Inflammatory macrophage (primary cell): ENCODE measurements at places on chromosomes 6 and 20.
A peak's percentile ranks its signal among the peaks of the same experiment; 100 is the strongest.

DNA sequence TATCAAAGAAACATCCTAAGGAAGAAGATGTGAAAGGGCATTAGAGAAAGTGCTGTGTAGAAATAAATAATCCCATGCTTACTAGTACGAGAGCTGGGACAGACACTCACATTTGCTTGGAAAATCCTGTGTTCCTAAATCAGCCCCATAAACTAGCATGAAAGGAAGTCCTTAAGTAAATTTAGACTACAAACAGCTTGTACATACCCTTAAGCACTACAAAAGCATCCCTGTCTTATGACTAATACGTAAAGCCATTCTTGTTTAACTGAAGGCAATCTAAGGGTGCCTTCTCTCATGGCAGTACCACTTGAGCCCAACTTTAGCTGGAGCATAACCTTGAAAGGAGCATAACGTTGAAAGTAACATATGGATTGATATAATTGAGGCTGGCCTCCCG is 15.4 kb upstream of the FOXQ1 start:
- no peak for DNase-seq

GRCh38 chr6:90131125-90131524 is 165.5 kb downstream of the BACH2 start:
- no peak for DNase-seq

GRCh38 chr20:45872626-45873025 is 8.4 kb upstream of the ZSWIM1 start:
- no peak for DNase-seq

DNA sequence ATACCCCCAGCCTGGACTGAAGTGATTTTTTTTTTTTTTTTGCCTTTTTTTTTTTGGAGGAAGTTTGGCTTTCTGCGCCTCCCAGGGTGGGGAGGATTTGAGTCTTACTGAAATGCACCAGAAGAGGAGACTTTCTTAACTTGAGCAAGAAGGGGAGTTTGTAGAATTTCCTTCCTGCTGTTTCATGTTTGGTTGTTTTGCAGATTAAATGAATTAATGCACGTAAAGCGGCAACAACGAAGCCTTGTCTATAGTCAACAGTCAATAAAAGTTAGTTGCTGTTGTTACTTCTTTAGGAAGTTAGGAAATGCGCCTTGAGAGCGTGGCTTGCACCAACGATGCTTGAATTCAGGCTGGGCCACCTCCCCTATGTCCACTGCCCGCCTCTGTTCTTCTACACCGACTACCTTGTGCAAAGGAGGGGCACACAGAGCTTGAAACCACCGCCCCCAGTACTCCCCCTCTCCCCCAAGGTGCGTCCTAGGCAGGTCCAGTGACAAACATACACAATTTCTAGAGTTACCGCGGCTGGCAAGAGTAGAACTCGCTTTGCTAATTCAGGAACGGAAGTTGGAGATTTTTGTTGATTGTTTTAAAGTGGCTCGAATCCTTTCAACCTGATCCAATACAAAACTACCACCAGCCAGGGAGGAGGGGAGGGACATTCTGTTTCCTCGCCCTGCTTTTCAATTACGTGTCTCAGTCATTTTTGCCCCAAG is 830 bp upstream of the CYP24A1 start:
- DNase-seq = no peak

GRCh38 chr20:58141971-58142842 is 86.2 kb downstream of the ANKRD60 start:
- DNase-seq = no peak

- no peak for DNase-seq
Observed at GRCh38 chr6:11217360-11218101, 14.9 kb downstream of the NEDD9 start.

- DNase-seq = peak; percentile 44
Observed at GRCh38 chr6:46704562-46704961, 16.9 kb downstream of the TDRD6 start.

DNA sequence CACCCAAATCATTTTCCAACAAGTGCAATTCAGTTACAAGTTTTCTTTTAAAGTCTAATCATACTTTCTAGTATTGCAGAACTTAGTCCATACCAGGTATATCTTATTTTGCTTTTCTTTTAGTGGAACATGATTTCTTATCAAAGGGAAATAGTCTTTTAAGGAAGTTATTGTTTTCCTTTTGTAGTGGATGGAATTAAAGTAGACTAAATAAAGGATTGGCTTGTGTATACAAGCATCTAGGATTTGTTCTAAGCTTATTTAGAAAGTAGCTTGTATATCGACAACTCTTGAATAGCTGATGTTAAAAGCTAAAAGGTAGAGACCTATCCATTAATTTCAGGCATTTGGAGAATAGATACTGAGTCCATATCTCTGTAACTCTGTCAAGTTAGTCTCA is 14.8 kb downstream of the DCBLD1 start:
- no peak for DNase-seq

DNA sequence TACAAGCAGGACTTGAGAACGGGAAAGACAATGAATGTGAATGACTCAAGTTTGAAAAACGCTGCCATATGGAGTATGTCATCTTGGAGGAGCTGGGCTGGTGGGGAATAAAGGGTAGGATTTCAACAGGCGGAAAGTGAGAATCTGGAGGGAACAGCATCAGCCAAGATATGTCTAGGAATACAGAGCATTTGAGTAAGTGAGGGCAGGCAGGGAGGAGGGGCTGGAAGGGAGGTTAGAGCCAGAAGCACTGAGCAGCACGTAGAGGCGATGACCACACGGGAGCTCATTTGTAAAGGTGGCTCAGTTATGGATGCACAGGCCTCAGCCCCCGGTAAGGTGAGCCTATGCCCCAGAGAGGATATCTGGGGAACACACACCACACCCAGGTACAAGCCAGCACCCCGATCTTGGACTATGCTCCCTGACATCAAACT is 115.1 kb downstream of the ZMYND8 start:
- no peak for DNase-seq

- DNase-seq = peak; percentile 74
Observed at GRCh38 chr6:108541843-108542759, 18.6 kb upstream of the FOXO3 start.

GRCh38 chr6:158938811-158939254 is 61.2 kb downstream of the RSPH3 start:
- peak; percentile 17 for DNase-seq

GRCh38 chr20:64220420-64220819 is 35.1 kb upstream of the PCMTD2 start:
- no peak for DNase-seq

- DNase-seq = no peak
Observed at GRCh38 chr6:27190126-27190525, 57.4 kb upstream of the PRSS16 start.

GRCh38 chr6:7246401-7247178 is 66.4 kb downstream of the SSR1 start:
- no peak for DNase-seq

- no peak for DNase-seq
Observed at GRCh38 chr20:6164421-6165341, 41.9 kb upstream of the FERMT1 start.

- no peak for DNase-seq
Observed at GRCh38 chr6:163971841-163972838, 557.6 kb downstream of the QKI start.

- no peak for DNase-seq
Observed at GRCh38 chr6:75932067-75932466, 140.4 kb downstream of the IMPG1 start.

DNA sequence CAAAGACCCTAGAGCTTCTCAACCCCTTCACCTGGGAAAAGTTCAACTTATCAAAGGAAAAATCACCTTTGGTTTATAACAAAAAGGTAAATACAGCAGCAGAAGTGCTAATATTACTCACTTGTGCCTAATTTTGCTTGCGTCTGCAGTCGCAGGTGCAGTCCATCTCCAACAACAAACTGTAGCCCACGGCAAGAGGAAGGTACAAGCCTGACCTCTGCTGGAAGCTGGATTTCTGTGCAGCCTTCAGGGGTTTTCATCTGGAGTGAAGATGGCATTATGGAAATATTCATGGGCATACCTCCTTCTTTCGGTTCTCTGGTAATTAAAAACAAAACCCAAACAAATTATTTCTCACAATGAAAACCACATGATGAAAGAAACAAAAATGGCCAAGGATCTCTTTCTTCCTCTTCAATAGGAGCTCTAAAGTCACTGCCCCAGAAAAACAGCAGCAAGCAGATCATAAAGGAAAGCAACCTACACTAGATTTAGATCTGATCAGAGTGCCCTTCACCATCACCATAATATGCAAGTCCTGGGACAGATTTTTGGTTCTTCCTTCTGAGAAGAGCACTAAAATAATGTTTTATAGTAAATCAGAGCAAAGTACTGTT is 7.8 kb downstream of the UBE3D start:
- DNase-seq = no peak

- DNase-seq = peak; percentile 76
Observed at GRCh38 chr20:4802527-4802926, 80.8 kb downstream of the PRND start.

DNA sequence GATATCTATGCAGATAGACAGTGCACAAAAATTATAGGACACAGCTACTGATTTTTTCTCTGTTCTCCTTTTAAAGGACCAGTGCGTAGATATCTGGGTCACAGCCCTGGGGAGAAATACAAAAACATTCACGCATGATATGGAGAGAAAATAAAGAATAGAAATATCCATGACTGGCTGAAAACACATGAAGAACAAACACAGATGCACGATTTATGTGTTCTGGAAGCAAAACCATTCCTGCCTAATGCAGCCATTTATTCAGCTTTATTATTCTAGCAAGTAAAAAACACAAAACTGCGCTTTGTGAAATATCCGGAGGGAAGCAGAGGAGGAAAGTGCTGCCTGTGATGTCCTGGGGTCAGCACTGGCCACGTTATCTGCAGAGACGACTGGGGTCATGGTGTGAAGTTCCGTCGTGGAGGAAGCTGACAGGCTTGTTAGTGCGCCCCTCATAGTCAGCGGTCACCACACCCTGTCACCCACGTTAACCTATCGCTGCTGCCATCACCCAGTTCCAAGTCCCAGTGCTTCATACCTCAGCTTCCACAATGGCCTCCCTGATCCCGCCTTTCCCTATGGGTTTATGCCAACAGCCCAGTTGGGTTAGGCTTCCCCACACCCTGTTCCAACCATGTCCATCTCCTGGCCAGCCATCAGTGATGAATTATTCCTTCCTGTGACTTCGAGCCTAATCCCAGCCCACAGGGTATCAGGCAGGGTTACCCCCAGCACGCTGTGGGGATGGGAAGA is 86.6 kb upstream of the RPS6KA2 start:
- no peak for DNase-seq

DNA sequence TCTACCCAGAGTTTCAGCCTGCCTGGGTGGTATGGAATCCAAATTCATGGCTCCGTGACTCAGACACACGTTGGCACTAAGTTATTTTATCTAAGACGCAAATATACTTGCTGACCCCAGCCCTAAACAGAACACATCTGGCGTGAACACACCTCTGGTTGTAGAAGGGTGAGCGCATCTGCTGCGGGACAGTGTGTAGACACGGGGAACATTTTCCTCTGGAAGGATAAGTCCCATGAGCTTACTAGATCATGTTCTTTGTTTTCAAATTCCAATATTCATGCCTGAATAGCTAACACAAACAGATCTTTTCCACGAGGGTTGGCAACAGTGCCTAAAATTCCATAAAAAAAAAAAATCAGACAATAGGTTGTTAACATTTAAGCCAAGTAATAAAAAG is 87.8 kb downstream of the TMEM170B start:
- no peak for DNase-seq

DNA sequence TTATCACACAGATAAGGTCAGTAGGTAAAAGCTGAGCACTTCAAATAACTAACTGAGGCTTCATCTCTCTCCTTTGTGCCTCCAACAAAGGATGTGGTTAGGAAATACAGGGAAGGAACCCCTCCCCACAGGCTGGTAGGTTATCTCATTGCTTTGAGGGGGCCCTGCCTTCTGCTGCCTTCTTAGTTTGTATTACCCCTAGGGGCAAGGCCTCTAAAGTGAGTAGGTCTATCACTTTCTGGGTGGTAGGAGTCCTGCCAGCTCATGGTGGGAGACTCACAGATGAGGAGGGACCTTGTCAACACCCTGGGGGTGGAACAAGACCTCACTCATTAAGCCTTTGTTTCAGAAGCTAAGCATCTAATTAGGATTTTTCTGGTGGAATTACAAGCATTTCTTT is 34.6 kb downstream of the EDN1 start:
- DNase-seq = no peak

GRCh38 chr6:170415318-170415717 is 108.8 kb downstream of the FAM120B start:
- DNase-seq = no peak

DNA sequence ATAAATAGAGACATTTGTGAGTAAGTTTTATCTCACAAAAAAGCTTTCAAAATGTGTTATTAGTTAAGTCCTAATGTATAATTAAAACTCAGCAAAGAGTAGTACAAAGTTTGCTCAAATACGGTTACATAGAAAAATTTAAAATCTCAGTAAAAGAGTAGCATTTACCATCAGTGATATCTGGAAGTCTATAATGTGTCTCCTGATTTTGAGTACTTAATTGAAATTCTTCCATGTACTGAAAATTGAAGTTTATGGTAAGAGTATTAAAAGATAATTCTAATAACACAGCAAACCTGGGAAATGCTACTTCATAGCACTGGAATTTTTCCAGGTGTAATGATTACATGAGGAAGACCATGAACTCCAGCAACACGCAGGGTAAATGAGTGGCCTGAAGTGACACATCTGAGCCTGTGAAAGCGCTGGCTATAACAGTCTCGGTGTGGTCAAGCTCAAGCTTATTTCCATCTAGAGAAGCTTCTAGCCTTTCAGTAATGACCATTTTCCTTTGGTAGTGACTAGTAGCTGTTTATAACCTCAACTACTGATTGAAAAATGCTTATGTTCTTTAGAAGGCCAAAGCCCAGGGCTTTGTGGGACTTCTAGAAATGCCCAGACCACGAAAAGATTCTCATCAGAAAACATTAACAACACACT is 203.2 kb downstream of the ISM1 start:
- DNase-seq = no peak

DNA sequence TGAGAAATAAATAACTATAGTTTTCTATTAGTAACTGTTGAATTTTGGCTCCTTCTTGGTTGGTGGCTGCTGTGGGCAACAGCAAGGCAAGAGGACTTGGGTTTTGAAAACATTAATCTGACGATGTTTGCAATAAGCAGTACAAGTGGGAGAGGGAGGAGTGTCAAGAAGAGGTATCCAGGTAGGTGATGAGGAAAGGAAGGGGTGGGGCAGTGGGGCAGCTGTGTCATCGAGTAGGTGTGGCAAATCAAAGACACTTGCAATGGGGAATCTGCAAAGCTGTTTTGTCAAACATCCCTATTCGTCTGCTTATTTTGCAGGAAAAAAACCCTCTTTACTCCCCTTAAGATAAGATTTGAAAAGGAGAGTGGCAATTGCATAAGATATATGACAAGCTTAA is 171.9 kb upstream of the MAP3K7 start:
- no peak for DNase-seq

GRCh38 chr20:59597240-59597639 is 7.1 kb upstream of the PHACTR3 start:
- no peak for DNase-seq

DNA sequence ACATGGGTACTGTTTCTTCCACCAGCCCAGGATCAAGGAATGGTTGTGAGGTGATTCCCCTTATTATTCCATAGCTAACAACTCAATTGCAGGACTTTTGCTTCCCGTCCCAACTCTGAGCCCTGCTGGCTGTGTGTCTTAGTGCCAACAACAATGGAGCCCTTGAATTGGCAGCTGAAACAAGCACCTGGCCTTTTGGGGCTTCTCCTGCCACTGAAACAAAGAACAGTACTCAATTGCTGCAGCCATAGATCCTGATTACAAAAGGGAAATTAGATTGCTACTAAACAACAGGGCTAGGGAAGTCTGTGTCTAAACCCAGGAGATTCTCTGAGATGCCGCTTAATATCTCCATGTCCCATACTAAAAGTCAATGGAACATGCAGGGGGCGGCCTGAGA is 61.3 kb upstream of the CARMIL1 start:
- DNase-seq = no peak

- DNase-seq = no peak
Observed at GRCh38 chr20:46349742-46350056, 41.4 kb upstream of the CDH22 start.
